ENCODE measurements at places on chromosomes 5 and 9.
A peak's percentile ranks its signal among the peaks of the same experiment; 100 is the strongest.

GRCh38 chr5:96243862-96244261 is 189.2 kb downstream of the PCSK1 start:
- no peak for DNase-seq

GRCh38 chr9:119333507-119334229 is 35.6 kb downstream of the BRINP1 start:
- no peak for DNase-seq

DNA sequence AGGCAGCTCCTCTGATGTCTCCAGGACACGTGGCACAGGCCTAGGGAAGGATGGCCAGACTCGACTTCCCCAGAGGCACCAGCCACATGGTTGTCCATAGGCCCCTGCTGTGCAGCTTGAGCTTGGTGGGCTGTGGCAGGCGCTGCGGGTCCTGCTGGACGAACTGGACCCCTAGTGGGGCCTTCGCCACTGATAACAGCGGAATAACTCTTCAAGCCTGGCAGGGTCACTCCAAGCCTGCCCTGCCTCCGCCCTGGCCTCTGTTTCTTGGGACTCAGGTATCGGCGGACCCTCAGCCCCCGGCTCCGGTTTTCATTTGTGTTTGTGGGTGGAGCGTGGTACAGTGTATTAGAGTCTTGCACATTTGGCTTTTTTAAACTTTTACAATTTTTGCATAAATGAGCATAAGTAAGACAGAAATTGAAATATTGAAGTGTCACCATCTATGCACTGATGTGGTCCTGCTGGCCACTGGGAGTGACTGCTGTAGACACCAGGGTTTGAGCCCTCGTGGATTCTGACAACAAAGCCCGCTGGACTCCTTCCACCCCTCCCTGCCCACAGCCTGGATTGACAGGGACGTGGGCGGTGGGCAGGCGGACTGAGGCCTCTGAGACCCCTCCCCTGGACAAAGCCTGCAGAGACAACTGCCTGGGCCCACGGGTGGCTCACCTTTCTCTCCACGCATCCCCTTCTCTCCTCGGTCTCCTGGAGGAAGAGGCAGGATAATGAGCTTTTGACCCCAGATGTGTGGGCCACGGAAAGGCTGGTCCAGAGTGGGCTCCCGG is 3.8 kb downstream of the FCN1 start:
- DNase-seq = no peak

- DNase-seq = no peak
These were observed 33.7 kb downstream of the MCTP1 start for GRCh38 chr5:95251185-95251584.

DNA sequence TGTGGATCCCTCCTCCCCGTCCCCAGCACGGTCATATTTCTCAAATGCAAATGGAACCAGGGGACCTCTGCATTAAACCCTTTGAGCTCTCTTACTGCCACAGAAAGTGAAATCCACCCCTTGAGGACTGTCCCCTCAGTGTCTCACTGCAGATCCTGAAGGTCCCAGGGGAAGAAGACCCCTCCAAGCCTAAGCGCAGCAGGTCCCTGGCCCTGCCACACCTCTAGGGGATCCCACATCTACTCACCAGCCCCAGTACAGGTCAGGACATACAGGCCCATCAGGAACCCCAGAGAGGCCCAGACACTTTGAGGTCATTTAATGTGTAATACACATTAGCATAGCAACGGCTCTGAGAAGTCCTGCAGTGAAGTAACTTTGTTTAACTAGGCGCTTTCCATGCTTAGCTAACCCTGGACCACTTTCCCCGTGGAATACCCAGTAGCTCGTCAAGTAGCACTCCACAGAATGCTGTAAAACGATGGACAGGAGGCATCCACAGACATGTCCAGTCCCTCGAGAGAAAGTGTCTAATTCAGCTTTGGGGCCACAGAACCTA is 54.7 kb upstream of the ALDH1B1 start:
- no peak for DNase-seq

DNA sequence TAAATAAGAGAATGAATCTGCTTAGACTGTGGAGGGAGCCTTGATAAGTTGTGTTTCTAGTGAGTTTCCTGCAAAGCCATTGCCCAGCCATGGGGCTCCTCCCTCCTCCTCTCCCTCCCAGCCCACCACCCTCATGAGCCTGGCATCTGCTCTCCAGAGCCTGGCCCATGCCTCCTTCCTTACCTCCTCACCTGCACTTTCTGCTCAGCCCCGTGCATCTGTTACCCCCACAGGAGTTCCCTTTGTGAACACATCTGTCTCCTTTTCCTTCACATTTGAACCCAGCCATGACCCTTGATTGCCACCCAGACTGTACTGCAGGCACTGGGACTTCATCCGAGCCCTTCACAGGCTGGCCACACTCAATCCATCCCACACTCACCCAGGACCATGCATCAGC is 395.6 kb downstream of the IRX2 start:
- no peak for DNase-seq

GRCh38 chr9:18857769-18858168 is 175.2 kb downstream of the SAXO1 start:
- no peak for DNase-seq

GRCh38 chr9:82273121-82273520 is 284.5 kb downstream of the SPATA31D1 start:
- no peak for DNase-seq

DNA sequence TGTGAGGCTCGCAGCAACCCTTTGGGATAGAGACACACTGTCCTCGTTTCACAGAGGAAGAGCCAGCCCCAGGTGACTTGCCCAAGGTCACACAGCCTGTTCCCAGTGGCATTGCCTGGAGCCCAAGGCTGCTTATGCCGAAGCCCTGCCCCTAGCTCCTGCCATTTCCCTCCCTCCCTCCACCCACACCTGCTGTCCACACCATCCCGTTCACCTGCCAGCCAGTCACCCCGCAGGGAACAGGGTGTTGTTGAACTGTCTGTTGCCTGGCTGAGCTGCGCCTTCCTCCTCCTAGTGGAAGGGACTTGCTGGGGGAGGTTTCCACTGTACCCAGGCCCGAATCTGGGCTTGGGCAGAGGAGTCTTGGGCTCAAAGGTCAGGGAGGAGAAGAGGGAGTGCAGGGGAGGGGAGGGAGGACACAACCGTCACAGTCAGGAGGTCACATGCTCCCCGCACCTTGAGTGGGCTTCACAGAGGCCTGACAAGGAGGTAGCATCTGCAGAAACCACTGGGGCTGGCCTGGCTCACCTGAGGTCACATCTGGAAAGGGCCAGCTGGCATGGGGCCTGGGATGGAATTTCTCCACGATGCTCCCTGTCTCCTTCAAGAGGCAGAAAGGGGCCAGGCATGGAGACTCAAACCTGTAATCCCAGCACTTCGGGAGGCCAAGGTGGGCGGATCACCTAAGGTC is 6.3 kb downstream of the TTC16 start:
- DNase-seq = no peak

GRCh38 chr5:82031220-82032119 is 59.6 kb downstream of the ATG10 start:
- no peak for DNase-seq

DNA sequence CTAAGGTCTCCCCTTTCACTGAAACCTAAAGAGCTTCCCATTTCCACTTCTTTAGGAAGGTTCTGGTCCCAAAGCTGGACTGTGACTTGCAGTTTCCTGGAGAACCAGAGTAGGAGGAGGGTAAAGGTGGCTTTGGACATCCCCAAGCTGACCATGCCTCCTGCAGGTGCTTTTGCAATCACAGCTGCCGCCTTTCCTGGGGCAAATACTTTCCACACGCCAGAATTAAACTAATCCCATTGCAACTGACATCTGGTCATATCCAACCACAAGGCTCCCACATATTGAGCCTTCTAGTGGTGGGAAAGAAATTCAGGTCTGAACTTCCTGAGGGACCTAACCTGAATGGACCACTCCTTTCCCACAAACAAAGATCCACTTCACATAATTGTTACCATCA is 92.7 kb downstream of the NRG2 start:
- no peak for DNase-seq

GRCh38 chr5:44536650-44537260 is 147.5 kb upstream of the FGF10 start:
- DNase-seq = no peak

GRCh38 chr9:134134949-134135342 is 936 bp upstream of the WDR5 start:
- DNase-seq = no peak

GRCh38 chr9:4519604-4520003 is 29.3 kb downstream of the SLC1A1 start:
- no peak for DNase-seq

DNA sequence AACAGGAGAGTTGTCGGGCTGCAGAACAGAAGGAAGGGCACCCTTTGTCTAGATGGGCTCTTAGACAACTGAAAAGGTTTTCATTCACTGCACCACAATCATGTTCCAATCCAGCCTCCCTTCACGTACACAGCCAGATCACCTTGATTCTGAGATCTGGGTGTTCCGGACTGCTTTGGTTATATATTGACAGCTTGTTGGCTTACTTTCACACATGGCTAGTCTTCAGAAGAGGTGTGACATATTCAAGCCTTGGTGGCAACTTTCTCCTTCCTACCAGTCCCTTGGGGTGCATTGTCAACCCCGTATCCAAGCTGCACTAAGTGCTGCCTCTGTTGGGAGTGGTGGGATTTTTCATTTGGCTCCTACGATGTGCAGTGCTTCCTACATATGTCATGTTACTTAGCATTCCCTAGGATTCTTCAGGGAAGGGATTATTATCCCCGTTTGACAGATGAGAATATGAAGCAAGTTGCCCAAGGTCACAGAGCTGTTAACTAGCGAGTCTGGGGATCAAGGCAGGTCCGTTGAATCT is 100.6 kb downstream of the LIFR start:
- no peak for DNase-seq

GRCh38 chr5:135395866-135396265 is 3.2 kb downstream of the MACROH2A1 start:
- no peak for DNase-seq

DNA sequence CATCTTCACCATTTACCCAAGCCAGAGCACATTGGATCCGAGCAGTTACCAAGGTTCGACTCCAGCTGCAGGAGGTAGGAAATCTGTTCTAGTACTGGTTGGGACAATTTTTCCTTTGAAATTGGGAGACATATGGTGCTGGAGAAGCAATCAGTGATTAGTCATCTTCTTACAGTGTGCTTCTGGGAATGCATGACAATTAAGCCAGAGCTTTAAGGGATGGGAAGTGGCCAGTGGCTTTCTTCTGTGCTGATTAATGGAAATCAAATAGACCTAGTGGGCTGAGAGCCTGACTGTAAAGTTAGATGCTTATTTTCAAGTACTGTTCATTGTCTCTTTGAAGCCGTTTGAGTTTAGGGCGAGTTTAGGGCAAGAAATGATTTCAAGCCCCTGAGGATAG is 152.1 kb downstream of the UNC13B start:
- DNase-seq = no peak

DNA sequence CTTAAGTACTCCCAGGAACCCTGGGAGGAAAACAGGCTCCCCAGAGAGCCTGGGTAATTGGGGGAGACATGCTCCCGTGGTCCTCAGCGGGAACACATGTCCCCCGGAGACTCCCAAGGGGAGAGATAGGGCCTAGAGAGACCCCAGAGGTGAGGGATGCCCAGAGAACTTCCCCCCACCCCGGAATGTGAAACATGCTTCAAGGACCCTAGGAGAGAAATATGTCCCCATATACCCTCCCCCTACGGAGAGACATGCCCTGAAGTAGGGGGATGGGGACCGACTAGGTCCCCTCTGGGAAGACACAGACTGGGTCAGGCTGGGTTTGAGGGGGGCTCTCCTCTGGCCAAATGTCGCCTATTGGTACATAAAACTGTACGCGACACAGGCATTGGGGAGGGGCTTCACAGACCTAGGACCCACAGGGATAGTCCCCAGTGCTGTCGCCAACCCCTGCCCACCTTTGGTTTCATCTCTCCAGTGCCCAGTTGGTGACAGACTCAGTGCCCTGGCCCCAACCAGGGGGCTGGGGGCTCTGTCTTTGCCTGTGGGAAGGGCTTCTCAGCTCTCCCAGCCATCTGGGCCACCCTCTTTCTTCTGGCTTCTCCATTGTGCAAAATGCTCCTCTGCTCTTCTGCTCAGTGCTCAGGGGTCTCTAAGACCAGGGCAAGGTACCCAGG is 26.9 kb downstream of the PCDH1 start:
- DNase-seq = no peak

DNA sequence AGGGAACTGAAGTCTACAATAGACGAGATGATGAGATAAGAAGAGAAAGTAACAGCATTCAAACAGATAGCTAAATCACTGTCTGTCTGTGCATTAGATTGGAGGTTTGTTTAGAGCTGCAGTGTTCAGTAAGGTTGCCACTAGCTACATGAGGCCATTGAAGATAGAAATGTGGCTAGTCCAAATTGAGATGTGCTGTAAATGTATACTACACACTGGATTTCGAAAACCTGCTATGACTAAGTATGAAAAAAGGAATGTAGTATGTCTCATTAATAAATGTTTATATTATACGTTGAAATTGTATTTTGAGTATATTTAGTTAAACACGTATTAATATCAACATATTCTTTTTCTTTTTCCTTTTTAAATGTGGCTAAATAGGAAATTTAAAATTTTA is 142.1 kb downstream of the XRCC4 start:
- DNase-seq = no peak

DNA sequence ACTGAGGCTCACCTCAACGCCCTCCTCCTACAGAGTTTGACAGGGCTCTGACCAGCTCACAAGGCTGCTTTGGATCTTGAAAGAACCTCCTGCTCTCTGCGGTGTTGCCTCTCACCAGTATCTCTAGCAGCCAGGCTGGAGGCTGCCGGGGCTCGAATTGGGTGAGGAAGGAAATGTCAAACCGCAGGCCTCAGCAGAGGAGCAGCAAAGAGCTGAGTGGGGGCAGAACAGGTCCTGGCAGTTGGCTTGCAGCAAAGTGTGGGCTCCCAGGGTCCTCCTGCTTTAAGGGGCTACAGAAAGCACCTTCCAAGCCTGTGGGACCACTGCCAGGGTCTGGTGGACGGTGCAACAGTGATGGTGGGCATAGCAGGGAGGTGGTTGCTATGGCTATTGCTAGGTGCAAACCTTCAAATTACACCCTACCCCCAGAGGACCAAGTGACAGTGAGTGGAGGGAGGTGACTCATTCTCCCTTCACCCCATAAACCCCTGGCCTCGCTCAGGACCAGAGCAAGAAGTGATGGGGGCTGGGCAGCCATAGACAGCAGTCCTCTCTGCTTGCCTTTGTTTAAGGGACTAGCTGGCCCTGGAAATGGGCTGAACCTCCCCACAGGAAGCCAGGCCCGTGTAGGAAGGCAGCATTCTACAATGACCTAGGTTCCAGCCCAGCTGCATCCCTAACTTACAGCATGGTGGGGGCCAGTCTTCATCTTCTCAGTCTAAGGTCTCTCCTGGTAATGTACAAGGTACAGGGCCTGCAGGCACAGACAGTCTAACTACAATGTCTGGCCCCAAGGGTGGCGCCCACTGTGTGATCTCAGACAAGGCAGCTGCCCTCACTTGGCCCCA is 18.7 kb downstream of the LCP2 start:
- DNase-seq = peak; percentile 87

DNA sequence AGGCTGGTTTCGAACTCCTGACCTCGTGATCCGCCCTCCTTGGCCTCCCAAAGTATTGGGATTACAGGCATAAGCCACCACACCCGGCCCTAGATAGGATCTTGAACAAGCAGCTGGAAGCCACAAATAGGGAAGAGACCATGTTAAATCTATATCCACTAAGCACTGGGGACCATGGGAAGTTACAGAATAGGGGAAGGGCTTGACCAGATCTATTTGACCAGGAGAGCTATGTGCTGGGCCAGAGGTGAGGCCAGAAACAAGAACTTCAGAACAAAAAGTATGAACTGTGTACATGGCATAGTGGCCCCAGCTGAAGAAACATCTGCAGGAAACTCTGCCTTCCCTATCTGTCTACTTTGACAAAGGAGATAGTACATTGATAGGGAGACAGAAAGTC is 10.8 kb downstream of the KLF4 start:
- DNase-seq = no peak

Measured in CD4-positive, alpha-beta T cell treated with Interleukin-15 for 1 hour (primary cell).